Hematopoietic multipotent progenitor cell treated with erythropoietin and hydrocortisone succinate and interleukin-3 and kit ligand, for 17 days (in vitro differentiated cells): ENCODE measurements at places on chromosomes 7 and 10.

- no peak for DNase-seq
Measured at GRCh38 chr10:80647173-80647833, 109.6 kb downstream of the SH2D4B start.

DNA sequence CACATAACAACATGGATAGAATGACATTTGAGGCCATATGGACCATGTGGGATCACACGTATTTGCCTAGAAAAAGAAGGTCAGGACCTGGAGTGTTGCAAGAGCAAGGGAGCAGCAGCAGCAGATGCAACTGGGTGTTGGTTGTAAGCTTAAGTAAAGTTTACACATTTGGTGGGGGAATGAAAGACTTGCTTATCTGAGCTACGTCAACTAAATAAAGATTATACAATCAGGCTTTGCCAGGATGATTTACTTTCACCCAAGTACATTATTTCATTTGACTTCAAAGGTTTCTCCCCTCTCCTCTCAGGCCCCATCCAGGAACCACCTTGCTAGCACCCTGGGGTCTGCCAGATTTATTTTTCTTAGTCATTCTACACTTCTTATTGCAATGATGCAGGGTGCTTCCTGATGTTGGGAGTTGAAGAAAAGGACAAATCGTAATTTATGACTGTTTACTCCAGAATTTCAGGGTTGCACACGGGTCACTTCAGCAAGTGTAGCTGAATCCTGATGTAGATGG, 591.9 kb upstream of the IGFBP3 start:
- DNase-seq = no peak

DNA sequence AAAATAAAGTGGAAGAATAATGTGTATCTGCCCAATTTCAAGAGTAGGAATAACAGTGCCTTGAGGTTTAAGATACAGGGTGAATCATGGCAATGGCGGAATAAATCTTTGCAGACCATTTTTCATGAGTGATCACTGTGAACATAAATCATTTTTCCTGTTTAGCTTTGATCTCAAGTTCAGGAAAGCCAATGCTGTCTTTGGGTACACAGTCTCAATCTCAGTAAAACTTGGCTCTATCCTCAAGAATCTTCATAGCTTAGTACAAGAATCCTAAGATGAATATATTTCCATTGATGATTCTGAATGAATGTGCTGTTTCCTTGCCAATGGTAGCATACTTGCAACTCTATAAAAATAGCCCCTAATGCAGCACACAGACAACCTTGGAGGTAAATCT, 6.8 kb downstream of the NAMPT start:
- DNase-seq = no peak

DNA sequence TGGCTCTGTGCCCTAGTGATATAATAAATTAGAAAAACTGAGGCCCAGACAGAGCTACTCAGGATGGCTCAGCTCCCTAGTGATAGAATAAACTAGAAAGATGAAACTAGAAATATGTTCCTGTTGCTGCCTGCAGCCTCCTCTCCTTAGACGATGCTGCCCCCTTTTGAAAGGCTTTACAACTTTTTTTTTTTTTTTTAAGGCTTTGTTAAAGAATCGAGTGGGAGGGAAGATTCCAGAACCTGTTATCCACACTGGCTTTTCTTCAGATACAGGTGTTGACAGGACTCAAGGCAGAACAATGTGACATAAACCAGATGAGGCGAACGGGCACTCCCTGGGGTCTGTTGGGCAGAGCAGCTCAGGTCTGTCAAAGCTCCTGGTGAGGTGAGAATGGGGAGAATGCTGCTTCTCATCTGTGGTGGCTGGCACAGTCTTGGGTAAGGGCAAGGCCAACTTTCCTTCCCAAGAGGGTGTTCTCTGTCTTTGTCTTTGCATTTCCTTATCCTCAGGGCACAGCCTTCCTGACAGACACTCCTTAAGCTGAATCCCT, 175.1 kb downstream of the COBL start:
- no peak for DNase-seq

DNA sequence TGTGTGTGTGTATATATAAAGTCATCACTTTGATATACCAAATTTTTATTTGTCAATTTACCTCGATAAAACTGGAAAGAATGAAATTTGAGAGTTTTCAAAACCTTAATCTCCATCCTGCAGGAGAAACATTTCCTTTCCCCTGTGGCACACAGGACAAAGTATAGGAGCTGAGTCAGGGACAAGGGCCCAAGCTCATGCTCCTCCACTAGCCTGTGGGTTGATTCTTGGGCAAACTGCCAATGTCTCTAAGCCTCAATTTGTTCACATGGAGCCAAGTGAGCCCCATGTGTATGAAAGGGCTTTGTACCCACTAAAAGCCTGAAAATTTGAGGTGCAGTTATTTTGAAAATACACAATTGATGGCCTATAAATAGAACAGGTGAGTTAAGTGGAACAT, 60.3 kb upstream of the IL6 start:
- no peak for DNase-seq

- DNase-seq = no peak
Measured at GRCh38 chr10:78415111-78415510, 381.4 kb downstream of the RPS24 start.

- no peak for DNase-seq
Measured at GRCh38 chr10:95530029-95530428, 31.1 kb downstream of the SORBS1 start.

- no peak for DNase-seq
Measured at GRCh38 chr10:131024259-131025131, 287.0 kb downstream of the TCERG1L start.

DNA sequence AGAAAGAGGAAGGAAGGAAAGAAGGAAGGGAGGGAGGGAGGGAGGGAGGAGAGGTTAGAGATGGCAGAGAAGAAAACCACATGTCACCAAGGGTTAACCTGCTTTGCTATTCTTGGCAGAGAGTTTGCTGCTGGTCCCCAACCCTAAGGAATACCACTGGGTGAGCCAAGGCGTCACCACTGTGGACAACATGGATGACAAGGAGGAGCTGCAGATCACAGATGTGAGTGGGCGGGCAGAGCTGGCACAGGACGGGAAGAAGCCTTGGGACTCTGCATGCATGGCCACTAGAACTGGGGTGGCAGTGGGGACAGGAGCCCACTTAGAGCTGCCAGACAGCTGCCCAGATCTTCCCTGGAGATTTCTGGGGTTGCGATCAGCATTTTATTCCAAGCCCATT, 17.2 kb upstream of the MYH16 start:
- no peak for DNase-seq

- no peak for DNase-seq
Measured at GRCh38 chr10:48835781-48836180, 103.9 kb downstream of the LRRC18 start.
